Progenitor cell of endocrine pancreas (in vitro differentiated cells): ENCODE measurements at places on chromosomes 6 and 20. TPM values are rescaled to one million over a fixed set of nuclear protein-coding genes. Genes with fewer than 3 reads are reported as not detected.

Gene SSTR4
- not detected in 2 replicates for total RNA-seq

Gene GABRR1
- total RNA-seq = not detected in 2 replicates

Gene SPATS1
- total RNA-seq = not detected in 2 replicates

Gene ANGPT4
- total RNA-seq = not detected in 2 replicates

Gene ZDHHC14
- 9.0 and 9.1 TPM in 2 replicates for total RNA-seq

Gene FOXC1
- total RNA-seq = 0.46 and 1.1 TPM in 2 replicates

Gene FAXC
- 20.7 and 23.9 TPM in 2 replicates for total RNA-seq

Gene SLC29A1
- total RNA-seq = 24.1 and 26.2 TPM in 2 replicates

Gene SEMG2
- not detected in 2 replicates for total RNA-seq

Gene FLRT3
- 60.4 and 62.4 TPM in 2 replicates for total RNA-seq

Gene GCNT2
- 8.2 and 12.3 TPM in 2 replicates for total RNA-seq

Gene CCN2
- total RNA-seq = 31.8 and 33.5 TPM in 2 replicates

DNA sequence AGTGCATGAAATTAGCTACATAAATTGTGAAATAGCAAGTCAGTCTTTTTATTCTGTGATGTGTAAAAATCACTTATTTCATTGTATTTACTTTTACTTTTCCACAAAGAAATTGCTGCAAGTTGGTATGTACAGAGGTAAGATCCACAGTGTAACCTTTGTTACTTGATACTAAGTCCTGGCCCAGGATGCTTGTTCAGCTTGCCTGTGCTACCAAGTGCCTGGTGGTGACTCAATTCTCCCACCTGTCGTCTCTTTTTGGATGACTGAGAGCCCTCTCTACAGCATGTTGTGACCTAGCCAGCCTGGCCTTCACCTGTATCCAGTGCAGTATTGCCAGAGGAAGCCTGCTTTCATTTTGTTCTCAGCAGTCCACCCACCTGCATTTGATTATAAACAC, 54.9 kb downstream of the ANKRD6 start:
- no peak for DNase-seq

- peak; percentile 18 for DNase-seq
Measured at GRCh38 chr6:24855395-24856245, 56.9 kb upstream of the ARMH2 start.

GRCh38 chr6:157974967-157975366, 6.7 kb upstream of the SYNJ2 start:
- no peak for DNase-seq

GRCh38 chr20:59771506-59772372, 161.7 kb downstream of the SYCP2 start:
- DNase-seq = no peak

- DNase-seq = no peak
Measured at GRCh38 chr6:69865126-69865525, 1.2 kb upstream of the COL19A1 start.

DNA sequence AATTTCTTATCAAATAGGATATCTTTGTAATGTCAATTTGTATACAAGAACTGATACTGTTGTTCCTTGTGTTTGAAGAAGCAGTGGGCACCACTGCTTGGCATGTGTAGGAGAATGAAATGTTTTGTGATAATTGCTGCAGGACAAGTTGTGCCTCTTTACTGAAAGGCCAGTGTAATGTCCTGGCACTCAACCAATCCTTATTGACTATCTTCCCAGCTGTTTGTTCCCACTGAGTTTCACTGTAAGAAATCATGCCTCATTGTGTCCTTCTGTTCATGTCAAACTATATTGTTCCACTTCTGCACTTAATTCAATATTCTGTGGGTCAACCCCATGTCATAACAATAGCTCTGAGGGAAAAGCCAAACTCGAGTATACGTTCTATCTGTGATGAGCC, 136.1 kb upstream of the FAM83B start:
- no peak for DNase-seq

GRCh38 chr6:3534599-3534998, 77.7 kb upstream of the SLC22A23 start:
- DNase-seq = no peak

DNA sequence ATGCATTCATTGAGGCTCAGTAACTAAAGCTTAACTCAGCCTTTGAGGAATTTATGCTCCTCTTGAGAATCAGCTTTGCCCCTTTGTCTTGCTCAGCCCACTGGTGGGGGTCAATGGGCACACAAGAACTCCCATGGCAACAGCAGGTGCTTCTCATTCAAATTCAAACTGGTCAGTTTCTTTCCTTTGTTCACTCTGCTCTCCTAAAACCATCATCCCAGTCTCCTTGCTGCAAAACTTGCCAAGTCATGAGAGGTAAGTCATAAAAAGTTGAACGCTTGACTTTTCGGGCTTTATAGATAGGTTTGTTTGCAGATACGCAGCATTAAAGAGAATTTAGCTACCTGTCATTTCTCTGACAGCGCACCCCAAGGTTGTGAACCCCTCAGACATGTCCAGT, 146.8 kb downstream of the TFAP2A start:
- no peak for DNase-seq

- DNase-seq = no peak
Measured at GRCh38 chr6:157478926-157479325, 97.9 kb downstream of the ZDHHC14 start.

- DNase-seq = no peak
Measured at GRCh38 chr20:58251979-58252591, 23.6 kb upstream of the ANKRD60 start.

GRCh38 chr6:110421749-110422443, 6.5 kb upstream of the DDO start:
- no peak for DNase-seq

GRCh38 chr6:42514745-42515144, 49.1 kb upstream of the UBR2 start:
- no peak for DNase-seq

DNA sequence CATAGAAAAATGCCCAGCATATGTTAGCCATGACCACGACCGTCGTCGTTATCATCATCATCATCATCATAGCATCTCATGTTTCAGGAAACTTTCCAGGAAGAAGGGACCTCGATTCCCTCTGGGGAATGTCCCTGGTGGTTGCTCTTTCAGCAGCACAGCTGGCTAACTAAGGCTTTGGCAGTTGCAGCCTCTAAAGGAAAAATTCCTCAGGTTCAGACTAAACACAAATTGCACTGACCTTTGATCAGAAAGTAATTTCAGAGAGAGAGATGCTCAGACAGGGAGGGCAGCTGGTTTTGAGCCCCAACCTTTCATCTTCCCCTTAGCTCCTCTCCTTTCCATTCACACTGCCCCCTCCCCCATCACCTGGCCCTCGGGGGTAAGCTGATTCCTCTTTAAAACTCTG, 5.6 kb upstream of the CFB start:
- no peak for DNase-seq

DNA sequence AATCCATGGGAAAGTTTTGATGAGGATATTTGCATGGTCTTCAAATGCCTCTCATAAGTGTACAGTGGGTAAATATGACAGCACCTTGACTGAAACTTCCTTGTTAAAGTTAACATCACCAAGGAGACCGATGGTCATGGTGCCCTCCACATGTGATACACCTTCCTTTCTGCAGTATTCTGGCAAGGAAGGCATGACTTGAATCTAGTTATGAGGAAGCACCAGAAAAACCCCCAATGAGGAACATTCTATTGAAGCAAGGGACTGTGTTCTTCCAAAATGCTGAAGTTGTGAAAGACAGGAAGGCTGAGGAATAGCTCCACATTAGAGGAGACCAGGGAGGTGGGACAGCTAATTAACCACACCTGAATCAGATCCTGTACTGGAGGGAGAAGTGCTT, 118.3 kb downstream of the SLC24A3 start:
- no peak for DNase-seq

- no peak for DNase-seq
Measured at GRCh38 chr6:40671001-40671693, 84.0 kb upstream of the LRFN2 start.

GRCh38 chr20:36758276-36758675, 12.4 kb upstream of the NDRG3 start:
- no peak for DNase-seq

DNA sequence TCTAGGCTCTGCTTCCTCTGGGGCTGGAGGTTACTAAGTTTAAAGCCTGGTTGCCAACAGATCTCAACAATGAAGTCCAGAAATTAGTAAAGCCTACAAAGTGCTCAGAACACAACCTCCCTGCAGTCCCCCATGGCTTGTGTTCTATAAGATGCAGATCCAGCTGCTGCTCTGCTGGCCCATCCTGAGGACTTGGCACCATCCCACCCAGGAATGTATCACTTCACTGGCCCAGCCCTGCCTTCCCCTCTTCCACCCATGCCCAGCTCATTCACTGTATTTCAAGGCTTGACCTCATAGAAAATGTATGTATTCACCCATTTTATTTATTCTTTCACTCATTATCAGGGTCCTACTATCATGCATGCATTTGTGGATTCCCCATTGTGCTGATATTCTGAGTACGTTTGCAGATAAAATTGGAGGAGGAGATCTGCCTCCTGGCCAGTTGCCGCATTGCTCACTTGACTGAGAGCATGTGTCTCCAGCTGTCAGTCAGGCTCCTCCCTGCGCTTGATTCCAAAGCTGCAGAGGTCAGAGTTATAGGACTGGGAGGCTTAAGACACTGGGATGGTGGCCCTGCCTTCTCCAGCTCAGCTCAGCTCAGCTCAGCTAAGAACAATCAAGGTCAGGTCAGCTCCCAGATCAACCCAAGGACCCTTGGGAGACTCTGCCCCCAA, 104.8 kb downstream of the MAFB start:
- no peak for DNase-seq

DNA sequence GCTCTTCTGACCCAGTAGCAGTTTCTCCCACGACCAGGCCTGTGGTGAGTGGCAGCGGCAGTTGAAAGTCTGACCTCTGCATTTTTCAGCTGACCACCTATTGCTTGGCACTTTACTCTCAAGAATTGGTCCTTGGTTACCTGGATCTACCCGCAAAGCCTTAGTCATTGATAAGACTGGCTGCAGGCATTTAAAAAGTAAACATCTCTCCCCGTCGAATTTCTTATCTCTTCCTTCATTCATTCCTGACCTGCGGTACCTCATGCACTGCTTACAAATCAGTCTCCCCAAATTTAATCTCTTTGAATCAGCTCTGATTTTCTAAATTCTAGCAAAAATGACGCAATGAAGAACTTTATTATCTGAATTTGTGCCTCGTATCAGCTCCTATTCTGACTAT, 26.1 kb upstream of the IPCEF1 start:
- no peak for DNase-seq

DNA sequence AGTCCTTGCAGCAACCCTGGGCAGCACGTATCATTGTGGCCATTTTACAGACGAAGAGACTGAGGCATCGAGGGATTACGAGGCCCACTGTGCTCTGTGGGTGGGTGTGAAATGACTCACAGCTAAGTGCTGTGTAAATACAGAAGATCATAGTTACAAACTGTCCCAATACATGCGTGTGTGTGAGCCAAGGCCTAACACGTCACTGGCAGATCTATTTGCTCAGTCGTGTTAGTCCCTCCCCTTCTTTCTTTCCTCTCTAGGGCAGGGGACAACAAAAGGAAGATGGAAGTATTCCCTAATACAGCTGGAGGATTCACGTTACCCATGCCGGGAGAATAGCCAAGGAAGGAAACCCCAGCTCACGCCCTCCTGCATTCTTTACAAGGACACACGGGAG, 175.9 kb downstream of the CDC5L start:
- no peak for DNase-seq

GRCh38 chr6:104955927-104956730, 778 bp upstream of the LIN28B start:
- peak; percentile 19 for DNase-seq

DNA sequence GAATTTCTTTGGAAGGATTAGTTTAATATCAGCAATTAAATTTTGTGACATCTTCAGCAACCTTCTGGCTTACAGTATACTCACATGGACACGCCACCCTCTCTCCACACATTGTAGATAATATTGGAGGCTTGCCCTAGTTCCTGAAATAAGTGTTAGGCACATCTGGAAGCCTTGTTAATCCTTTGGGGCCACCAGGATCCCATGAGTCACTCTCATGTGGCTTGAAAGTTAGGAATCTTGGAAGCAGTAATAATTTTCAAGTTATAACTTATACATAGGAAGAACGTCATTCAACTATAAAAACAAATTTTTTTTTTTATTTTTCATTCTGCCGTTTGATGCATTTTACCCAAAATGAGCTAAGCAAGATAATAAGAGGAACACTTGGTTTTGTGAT, 20.5 kb downstream of the LAMA4 start:
- DNase-seq = no peak

DNA sequence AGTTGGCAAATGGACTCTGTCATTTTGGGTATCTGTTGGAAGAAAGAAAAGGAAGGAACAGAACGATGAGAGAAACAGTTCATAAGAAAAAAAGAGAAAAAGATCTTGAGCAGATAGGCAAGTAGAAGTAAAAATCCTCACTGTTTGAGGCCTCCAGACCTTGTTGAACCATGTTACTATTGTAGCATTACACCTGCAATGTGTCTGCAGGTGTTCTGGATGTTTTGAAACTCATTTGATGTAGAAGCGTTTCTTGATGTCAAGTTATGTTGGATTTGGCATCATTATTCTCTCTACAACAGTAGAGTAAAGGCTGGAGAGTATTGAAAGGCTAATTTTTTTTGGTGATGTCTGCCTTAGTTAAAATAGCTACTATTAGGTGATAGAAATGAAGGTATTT, 108.7 kb downstream of the CARMIL1 start:
- no peak for DNase-seq

GRCh38 chr20:36272547-36273220, 33.5 kb upstream of the DLGAP4 start:
- no peak for DNase-seq

- DNase-seq = no peak
Measured at GRCh38 chr6:7073821-7074525, 33.8 kb upstream of the RREB1 start.

DNA sequence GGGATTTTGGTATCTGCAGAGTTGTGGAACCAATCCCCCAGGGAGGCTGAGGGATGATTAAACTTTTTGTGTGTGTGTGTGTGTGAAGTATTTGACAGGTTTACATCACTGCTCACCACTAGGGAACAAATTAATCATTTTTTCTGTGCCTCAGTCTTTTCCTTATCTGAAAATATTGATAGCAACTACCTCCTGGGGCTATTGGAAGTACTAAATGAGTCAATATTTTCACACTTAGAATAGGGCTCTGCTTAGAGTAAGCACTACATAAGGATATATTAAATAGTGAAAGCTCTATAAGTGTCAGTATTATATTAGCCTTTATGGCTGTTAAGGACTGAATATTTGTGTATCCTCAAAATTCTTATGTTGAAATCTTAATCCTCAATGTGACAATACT, 155.2 kb upstream of the UST start:
- DNase-seq = no peak

GRCh38 chr20:54643761-54644160, 168.4 kb downstream of the DOK5 start:
- DNase-seq = no peak

DNA sequence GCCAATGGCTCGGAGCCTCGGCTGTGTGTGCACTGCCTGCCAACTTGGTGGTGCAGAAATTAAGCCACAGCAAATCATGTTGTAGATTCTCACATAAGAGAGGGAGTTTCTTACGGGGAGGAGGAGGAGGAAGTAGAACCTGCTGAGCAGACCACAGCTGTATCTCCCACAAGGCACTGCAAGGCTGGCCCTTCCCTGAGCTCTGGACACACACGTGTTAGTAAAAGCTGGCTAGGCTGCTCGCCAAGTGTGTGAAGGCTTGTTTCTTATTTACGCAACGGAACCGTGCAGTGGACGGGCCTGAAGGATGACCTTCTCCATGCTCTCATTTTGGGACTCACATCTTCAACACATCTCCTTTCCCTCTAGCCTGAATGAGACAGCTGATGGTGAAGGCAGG, 15.7 kb upstream of the QKI start:
- no peak for DNase-seq

- DNase-seq = no peak
Measured at GRCh38 chr6:37589941-37590340, 90.2 kb upstream of the CCDC167 start.
